A172 (cell line): ENCODE measurements at places on chromosomes 7 and 10.

GRCh38 chr7:152959610-152960009 is 200.1 kb downstream of the ACTR3B start:
- DNase-seq: no peak

- DNase-seq: peak; percentile 67
Observed at GRCh38 chr7:92835261-92835850, 1.0 kb downstream of the CDK6 start.

GRCh38 chr10:97937928-97938327 is 88.3 kb downstream of the GOLGA7B start:
- no peak for DNase-seq

GRCh38 chr7:51700593-51701215 is 384.1 kb upstream of the COBL start:
- no peak for DNase-seq

DNA sequence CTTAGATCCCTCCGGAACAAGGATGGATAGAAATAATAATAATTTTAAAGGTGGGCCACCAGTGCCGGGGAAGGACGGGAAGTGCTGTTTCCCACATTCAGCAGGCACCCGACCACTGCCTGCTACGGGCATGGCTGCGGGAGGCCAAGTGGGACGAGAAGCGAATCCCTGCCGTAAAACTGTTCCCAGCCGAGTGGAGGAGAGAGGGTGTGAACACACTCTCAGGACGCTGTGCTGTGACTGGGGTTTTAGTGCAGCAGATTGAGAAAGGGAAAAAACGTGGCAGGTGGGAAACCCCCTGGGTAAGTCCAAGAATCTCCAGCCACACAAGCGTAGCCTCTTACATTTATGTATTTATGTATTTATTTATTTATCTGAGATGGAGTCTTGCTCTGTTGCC is 158.8 kb downstream of the DNAJB6 start:
- DNase-seq: no peak

DNA sequence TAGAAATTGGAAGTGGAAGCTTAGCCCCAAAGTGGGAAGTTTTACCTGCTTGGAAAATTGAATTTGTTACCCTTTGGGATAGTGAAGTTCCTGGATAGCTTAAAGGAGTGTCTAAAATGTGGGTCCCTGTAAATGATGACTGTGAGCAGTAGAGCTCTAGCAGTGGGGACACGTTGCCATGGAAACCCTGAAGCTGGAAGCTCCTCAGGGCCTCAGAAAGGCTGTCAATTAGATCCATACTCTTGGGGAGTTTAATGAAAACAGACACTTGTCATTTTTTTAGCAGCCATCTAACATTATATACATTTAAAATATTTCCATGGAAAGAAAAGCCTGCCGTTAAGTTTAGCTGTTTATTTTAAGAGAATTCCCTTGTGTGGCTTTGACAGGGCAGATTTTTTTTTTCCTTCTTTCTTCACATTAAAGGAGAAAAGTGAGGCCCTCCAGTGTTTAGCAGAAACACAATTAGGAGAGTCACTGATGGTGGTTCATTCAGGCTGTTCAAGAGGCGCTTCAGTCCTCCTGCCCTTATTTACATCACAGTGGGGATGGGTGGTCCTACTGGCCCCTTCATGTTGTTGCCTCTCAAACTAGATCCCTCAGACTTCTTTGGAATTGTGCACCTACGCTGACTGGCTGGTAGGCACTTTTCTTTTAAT is 518.4 kb downstream of the CCSER2 start:
- no peak for DNase-seq

DNA sequence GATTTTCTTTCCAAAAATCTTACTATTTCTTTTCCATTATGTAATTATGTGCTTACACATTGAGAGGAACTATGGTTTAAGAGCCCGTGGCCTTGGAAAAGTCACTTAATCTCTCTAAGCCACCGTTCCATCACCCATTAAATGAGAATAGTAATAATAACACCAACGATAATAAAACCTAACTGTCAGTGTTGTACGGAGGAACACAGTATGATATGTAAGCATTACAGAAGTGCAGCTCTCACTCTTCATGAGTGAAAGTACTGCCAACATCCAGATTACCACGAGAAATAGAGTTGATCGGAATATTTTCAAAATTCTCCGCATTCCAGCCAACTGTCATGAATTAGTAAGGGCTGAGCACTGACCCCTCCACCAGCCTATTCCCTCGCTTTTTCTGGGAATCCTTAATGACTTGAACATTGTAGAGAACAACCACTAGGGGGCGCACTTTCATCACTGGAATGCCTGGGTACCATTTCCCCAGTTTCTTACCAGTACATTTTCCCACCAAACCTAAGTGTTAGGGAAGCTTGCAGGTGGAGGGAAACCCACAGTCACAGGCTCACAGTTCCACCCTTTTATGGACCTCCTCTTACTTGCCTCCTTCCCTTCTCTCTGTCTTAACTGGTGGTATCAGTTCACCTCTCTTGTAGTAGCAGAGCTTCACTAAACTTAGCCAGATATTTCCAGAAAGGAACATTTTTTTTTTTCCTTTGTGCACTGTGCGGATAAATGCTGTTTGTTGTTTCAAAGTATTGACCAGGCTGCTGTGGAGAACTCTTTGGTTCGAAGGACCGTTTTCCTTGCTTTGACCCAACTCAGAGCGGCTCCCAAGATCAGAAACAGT is 27.8 kb downstream of the NKX2-3 start:
- DNase-seq: peak; percentile 68

DNA sequence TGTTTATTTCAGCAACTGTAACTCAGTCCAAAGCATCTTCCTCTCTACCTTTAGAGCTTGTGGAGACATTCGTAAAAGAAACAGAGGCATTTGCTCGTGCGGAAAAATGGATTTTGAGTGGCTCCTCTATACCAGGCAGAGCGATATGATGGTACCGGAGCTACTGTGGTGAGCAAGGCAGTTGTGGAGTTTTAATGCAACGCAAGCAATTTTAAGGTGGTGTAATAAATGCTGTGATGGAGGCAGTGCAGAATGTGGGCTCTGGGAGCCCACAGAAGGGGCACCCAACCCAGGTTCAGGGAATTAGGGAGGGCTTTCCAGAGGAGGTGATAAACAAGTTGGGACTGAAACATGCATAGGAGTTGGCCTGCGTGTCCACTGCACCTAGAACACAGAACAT is 149.5 kb downstream of the CDH23 start:
- no peak for DNase-seq

DNA sequence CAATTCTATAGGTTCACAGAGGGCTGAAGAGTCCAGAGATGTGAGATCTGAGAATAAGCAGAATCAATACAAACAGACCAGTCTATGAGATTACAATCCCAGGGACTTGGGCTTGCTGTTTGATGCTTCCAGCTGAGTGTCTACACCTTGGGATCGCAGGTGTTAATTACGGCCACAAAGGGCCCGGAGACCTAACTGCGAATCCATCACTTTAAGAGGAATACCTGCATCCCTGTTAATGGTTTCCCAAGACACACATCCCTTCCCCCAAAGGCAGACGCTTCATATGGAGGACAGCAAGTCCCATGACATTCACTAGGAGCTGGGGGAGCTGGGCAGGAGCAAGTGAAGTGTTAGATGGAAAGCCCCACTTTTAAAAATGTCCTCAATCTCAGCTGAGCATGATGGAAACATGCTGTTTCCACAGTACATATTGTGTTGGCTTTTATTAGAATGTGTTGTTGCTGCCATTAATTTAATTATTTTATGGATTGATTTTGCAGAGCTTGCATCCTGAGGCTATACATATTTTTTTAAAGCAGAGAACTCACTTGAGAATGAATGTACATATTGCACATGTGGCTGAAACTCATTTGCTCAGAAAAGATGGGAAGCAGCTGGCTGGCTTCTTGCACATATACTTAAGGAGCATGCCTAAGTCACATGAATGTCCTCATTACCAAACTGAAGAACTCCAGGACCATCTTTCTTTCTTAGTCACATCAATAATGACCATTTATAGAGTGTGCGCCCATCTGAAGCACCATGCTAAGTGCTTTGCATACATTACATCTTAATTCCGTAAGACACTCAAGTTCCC is 151.3 kb downstream of the NEBL start:
- DNase-seq: no peak
